ENCODE measurements at places on chromosomes 5 and 9.

- DNase-seq: no peak
Observed at GRCh38 chr9:109039539-109039938, 26.2 kb upstream of the CTNNAL1 start.

DNA sequence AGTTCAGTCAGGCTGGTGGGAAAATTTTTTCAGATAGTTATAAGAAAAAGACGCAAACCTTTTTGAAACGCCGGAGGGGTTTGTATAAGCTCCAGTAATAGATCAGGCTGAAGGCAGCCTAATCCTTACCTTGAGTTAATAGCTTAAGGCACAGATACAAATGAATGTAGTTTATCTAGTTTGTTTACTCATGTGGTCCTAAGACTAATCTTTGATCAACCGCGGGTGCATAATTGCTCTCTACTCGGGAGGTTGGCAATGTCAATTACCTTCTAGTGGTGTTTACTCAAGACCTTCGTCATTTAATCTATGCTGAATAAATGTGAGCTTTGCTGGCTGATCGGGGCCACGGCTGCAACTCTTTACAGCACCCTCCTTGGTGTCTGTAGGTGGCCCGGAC, 665 bp upstream of the INSL4 start:
- no peak for DNase-seq

DNA sequence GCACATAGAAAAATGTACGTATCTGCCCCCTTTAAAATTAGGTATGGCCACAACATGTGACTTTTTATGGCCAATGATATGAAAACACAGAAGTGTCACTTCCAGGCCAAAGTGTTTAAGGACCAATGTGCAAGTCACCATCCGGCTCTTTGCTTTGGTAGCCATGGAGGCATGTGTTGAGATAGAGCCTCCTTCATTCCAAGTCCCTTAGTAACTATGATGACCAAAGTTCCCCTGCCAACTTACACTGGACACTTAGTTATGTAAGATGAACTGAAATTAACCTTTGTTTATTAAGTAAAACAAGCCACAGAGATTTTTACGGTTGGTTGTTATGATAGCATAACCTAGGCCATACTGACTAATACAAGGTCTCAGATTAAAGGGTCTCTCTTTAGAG, 51.0 kb downstream of the FBN2 start:
- DNase-seq: peak; percentile 2

- DNase-seq: no peak
Observed at GRCh38 chr9:126724226-126724625, 80.6 kb upstream of the ZBTB43 start.

DNA sequence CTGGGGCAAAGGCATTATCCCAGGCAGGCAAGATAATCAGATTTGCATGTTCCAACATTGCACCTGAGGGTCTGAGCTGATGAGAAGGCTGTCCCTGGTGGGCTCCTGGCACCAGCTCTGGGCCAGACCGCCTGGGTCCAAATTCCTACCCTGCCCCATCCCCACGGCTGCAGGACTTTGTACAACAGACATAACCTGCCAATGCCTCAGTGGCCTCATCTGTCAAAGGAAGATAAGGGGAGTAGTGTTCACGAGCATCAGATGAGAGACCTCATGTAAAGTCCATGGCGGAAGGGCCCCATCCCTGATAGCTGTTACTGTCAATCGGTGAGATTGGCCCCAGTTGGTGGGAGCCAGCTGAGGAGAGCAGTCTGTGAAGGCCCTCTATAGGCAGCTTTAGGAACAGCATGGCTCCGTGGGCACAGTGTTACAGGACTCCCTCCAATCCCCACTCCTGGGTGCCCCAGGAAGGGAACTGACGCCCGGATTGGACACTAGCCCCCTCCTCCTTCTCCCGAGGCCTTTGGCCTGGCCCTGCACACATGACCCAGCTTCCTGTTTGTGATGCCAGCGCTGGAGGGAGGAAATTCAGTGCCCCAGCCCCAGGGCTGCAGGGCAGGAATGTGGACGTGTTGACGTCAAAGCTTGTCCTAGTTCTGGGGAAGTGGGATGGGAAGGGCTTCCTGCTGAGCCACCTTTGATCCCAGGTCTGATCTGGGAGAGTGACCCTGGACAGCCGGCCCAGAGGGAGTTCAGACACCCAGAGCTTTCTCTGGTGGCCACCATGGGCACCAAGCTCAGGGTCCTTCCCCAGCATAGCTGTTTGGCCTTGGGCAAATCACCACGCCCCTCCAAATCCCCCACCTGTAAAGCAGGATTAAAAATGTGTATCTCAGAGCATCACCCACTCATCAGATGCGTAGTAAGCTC, 56.2 kb downstream of the DUSP1 start:
- peak; percentile 83 for DNase-seq

GRCh38 chr9:77018969-77019235, 553 bp upstream of the FOXB2 start:
- no peak for DNase-seq

DNA sequence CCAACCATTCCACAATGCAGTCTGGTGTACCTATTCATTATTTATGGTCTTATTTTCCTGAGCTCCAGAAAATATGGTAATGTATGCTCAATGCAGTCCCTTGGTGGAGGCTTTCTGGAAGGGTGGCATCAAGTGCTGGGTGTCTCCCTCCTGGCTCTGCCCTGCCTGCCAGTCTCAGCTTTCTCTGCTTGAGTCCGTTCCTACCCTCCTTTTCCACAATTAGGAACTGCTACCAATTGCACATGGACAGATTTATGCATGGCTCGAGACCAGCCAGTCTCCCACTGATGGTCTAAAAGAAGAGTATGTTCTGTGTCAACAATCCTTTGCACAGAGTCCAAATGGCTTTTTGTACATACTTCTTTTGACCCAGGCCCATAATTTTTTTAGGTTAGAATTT, 189.8 kb downstream of the TLE1 start:
- DNase-seq: no peak

DNA sequence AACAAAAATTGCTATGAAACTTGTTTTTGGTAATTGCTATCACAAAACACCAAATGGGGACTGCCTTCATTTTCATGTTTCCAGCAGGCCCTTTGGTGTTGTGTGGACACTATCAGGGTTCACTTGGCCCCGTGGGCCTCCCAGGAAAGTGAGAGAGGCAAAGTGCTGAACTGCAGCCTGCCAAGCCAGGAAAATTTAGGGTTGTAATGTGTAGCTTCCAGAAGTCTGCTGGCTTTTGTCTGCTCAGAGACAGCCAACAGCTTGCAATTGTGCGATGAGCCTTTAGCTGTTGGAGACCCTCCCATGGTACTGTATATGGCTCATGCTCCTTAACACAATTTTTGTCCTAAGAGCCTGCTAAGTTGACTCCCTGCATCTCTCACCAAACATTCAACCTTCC, 105.7 kb upstream of the EQTN start:
- DNase-seq: no peak

DNA sequence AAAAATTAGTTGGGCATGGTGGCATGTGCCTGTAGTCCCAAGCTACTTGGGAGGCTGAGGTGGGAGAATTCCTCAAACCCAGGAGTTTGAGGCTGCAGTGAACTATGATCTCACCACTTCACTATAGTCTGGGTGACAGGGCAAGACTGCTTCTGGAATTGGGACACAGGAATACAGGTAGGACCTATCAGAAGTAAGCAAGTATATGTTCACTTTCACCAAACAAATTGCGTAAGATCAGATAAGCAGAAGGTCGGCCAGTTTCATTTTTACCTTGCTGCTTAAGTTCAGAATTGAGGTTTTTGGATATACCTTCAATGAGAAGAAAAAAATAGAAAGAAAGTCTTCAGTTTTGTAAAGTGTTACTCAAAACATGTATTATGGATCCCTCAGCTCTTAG, 171.7 kb downstream of the MAT2B start:
- no peak for DNase-seq

GRCh38 chr5:31291323-31291854, 97.9 kb downstream of the CDH6 start:
- no peak for DNase-seq

DNA sequence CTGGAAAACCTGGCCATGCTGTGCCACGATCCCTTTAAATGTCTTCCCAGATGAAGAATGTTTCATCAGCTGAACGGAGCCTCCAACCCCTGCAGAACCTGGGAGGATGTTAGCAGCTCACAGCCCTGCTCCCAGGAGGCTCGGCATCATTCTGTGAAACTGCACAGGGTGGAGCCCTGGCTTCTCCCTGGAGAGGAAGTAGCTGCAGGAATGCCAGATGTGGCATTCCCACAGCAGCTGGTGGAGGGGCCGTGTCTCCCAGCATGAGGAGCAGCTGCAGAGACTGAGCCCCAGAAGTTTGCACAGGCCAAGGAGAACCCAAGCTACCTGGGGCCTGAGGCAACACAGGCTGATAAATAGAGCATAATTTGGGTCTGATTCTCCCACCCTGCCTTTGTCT, 165.8 kb upstream of the MAP3K1 start:
- peak; percentile 74 for DNase-seq

GRCh38 chr5:160260006-160260775, 30.9 kb downstream of the FABP6 start:
- no peak for DNase-seq

GRCh38 chr5:67493676-67494075, 297.1 kb upstream of the CD180 start:
- peak; percentile 5 for DNase-seq

GRCh38 chr9:130680836-130681768, 12.5 kb upstream of the EXOSC2 start:
- peak; percentile 95 for DNase-seq

DNA sequence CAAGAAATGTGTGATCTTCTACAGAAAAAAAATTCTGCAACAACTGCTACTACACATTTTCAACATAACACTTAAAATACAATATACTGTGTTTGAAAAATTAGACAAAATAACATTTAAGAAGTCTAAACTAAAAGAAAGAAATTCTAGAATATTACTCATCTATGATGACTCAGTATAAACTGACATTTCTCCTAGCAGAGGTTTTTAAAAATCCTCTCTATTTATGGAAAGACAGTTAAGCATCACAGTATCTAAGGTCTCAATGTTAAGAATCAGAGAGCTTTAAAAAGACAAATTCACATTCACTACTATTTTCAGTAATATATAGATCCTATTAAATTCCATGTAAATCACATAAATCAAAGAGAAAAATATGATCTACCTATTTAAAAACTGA, 61.3 kb downstream of the NR2F1-AS1 start:
- DNase-seq: no peak

- peak; percentile 21 for DNase-seq
Observed at GRCh38 chr5:137254119-137255090, 244.7 kb downstream of the SPOCK1 start.

DNA sequence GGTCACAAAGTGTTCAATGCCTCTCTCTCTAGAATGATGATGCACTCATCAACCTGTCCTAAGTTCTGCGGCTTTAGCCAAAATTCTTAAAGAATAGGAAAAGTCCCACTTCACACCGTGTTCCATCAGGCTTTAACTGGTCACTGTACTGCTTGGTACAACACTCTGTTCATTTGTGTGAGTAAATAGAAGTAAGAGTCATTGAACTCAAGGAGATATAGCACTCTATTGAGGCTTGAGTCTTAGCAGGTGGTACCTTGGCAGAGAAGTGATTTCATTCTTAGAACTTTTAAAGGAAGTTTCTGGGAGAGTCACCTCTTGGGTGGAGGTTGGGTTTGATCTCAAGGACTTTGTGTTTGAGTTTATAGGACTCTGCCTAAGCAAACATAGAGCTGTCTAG, 92.6 kb downstream of the TENT4A start:
- no peak for DNase-seq

DNA sequence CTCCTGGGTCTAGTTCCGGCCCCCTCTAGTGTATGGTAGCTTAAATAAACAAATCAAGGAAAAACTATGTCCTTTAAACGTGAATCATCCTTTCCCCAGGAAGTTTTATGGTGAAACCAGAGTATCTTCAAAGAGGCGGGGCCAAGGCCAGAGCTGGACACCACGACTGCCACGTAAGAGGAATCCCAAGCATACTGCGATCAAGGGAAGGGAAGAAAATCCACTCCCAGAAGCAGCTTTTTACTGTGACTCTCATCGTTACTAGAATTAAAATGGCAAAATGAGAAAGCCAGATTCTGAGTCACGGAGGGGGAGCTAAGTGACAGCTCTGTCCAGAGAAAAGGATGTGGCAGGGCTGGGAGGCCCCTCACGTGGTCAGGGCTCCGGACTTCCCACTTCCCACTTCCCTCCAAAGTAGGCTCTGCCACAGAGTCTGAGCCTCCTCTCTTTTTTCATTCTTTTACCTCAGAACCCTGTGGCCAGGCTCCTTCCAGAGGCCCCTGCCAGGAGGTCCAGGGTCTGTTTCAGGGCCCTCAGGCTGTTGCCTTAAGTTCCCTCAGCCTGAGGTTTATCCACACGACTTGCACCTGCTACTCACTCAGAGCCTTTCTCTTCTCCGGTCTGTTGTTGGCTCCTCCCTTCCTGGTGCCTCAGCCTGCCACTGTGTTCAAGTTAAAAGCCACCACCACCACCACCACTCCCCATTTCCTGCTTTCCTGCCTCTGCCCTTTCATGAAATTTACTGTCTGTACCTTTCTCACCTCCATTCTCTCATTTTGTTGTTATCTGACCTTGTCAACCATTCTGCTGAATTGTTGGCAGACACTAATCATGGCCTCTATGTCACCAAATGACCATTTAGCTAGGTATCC, 1.4 kb upstream of the GLRX start:
- DNase-seq: peak; percentile 83

GRCh38 chr9:130236436-130236985, 29.0 kb upstream of the HMCN2 start:
- DNase-seq: no peak

GRCh38 chr9:104700306-104700705, 6.0 kb downstream of the OR13D1 start:
- DNase-seq: no peak

- DNase-seq: no peak
Observed at GRCh38 chr9:135582966-135583687, 21.6 kb downstream of the PAEP start.

DNA sequence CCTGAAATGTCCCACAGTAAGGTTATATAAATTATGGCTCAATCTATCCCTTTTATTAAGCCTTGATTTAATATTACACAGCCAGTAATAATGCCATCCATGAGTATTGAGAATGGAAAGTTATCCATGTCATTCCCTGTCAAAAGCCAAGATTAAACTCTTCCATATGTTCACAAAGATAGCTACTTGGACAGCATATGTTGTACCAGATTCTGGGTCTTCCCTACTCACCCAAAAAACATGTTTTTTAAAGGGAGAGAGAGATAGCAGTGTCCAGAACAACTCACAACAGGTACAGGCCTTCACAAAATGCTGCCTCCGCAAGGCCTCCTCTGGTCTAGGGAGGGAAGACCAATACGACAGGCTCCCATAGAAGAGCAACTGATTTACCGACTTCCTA, 15.4 kb downstream of the CDK5RAP2 start:
- no peak for DNase-seq

- DNase-seq: no peak
Observed at GRCh38 chr5:131488463-131488862, 146.6 kb downstream of the RAPGEF6 start.

- DNase-seq: no peak
Observed at GRCh38 chr5:36242534-36243485, 1.1 kb upstream of the NADK2 start.
